ENCODE measurements at places on chromosomes 5 and 9. TPM values are rescaled to one million over a fixed set of nuclear protein-coding genes. Genes with fewer than 3 reads are reported as not detected.

DNA sequence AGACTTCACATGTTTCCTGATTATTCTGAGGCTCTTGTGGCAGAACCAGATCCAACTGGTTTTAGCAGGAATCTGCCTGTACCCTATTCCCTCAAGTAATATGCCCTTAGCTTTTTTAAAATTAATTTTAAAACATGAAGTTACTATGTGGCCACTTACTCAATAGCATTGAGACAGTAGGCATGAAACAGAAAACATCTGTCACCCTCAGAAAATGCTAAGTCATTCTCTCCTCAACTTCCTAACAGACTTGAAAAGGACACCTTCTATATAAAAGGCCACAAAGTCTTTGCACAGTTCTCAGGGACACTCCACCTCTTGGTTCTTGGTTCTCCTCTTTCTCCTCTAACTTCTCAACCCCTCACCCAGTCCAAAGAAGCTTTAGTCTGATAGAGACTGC, 277.8 kb downstream of the RAB3C start:
- no peak for DNase-seq

DNA sequence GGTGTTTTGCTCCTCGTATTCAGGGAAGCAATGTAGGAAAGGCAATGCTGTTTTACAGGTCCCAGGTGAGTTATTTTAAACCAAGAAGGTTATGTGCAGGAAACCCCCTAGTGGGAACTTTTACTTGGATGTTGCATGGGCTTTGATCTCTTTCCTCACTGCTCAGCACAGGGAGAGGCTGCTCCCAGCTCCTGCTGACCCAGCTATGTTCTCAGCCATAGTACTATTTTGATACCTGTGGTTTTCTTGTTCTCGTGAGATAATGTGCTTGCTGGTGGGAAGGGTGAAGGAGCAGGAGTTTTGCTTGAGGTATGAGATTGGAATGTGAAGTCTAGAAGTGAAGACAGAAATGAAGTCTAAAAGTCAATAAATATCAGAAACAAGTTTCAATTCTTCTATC, 265.6 kb upstream of the FBXL7 start:
- DNase-seq, result no peak

GRCh38 chr5:112467485-112467884, 48.4 kb upstream of the EPB41L4A start:
- DNase-seq, result no peak

DNA sequence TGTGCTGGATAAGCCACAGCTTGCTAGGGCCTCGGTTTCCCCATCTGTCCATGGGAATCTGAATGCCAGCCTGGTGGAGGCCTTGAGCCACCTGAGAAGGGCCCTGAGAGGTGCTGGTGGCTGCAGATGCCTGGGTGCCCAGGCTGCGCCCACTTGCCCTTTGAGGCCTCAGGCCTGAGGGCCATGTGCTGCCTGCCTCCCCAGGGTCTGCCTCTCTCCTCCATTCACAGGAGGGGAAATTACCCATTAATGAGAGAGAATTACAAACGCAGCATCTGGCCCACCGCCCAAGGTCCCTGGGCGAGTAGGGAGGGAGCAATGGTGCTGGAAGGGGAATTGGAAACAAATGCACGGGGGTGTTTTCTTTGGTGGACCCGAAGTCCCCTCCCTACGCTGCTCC, 59.6 kb downstream of the BARX1 start:
- peak; percentile 0 for DNase-seq

- DNase-seq, result no peak
Measured at GRCh38 chr5:74288038-74288437, 352.5 kb downstream of the ENC1 start.

Gene BTNL8
- 0.21 TPM for total RNA-seq

Gene ADAMTS2
- total RNA-seq, result 15.0 TPM

DNA sequence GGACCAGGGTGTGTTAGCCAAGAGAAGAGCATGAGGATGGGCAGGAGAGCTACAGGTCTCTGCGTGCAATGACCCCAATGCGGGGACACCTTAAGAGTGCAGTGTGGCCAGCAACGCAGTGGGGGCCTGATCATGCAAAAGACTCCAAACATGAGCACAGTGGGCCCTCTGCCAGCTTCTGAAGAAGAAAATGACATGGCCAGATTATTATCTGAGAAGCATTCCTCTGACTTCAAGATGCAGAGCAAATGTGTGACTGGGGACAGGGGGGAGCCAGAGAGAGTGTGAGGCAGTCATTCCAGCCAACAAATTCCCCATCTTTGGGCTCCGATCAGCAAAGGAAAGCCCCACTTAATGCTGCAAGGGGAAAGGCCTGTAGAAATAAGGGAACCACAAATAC, 229.4 kb downstream of the CDK5RAP2 start:
- no peak for DNase-seq

GRCh38 chr5:151238303-151238741, 14.4 kb upstream of the CCDC69 start:
- peak; percentile 64 for DNase-seq
